ENCODE measurements at places on chromosomes 4 and X. TPM values are rescaled to one million over a fixed set of nuclear protein-coding genes. Genes with fewer than 3 reads are reported as not detected.

DNA sequence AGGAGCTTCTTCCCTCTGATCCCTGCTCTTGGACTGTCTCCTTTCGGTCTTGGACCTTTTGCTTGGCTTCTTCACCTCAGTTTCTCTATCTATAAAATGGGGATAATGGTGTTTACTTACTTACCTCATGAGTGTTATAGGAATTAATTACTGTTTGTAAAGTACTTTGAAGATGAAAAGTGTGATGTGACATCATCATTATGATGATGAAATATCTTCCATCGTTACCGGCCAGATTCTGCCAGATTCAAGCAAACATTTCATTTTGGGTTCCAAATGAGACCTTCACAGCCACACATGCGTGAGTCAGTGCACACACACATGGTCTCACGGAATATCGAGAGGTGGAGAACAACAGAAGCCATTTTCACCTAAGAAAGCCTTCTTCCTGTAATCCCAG is 220.1 kb upstream of the RPL34 start:
- no peak for DNase-seq

Gene JCHAIN
- polyA plus RNA-seq: 0.97 TPM

DNA sequence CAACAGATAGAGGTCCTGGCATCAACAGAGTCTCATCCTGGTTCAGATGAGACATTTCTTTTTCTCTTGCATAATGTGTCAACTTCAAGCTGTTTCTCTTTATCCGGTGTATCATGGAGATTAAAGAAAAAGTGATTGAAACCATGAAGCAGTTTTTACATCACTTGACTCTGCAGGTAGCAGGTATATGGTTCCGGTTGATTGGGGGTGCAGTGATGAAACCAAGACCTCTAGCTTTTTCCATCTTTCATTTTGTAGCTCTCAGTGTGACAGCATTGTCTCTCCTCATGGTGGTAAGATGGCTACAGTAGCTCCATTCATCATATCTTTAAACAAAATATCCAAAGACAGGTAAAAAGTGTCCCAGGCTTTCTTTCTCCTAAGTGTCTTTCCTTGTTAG is 2.4 kb upstream of the HOPX start:
- no peak for DNase-seq

DNA sequence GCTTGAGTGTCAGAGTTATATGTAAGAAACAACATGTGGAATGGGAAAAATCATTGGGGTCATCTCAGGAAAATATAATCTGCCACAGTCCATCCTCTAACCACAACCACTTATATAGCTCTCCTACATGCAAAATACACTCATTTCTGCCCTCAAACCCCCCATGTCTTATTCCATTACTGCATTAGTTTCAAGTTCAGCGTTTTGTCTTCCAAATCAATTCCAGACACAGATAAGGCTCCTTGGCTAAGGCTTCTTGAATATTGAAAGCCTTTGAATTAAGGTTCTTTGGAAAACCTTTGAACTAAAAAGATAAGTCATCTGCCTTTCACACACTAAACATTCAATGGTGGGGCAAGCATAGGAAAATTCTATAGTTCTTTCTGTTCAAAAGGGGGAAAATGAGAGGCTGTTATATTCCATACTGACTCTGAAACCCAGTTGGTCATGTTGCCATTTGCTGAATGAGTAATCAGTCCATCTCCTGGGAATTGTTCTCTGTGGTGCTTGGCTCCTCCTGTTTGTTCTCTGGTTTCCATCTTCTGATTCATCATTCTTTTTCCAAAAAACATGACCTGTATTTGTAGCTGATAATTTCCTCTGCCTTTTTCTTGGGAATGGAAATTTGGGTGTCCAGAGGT is 218.7 kb downstream of the BMPR1B start:
- DNase-seq: no peak

- DNase-seq: no peak
Observed at GRCh38 chr4:147794787-147795413, 63.0 kb downstream of the ARHGAP10 start.

GRCh38 chr4:184162596-184162995 is 55.1 kb downstream of the ENPP6 start:
- no peak for DNase-seq

Gene RASSF6
- polyA plus RNA-seq: 6.0 TPM

DNA sequence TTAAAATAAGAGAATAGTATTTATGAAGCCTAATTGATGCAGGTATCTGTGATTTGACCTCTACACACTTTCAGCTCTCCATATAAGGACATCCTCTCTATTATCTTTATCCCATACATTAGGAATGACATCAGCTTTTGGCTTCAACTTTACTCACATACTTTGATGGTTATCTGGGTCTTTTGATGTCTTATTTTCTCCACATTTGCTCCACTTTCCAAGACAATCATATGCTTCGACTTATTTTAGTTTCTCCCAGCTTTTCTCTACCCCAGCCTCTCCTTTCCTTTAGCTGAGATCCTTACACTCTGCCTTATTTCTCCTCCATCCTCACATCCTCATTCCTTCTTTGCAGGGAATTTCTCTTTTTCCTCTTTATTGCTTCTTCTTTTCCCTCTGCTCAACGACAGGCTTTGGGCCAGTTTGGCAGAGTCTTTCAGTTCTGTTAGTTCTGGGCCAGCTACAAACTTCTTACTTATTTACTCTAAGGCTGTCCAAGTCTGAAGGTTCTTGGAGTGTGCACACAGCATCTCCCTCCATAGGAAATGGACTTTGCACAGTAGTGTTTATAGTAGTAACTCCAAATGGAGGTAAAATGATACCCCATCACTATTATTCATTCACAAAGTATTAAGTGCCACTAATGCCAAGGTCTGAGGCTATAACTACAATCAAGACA is 50.5 kb downstream of the SLC4A4 start:
- DNase-seq: no peak

DNA sequence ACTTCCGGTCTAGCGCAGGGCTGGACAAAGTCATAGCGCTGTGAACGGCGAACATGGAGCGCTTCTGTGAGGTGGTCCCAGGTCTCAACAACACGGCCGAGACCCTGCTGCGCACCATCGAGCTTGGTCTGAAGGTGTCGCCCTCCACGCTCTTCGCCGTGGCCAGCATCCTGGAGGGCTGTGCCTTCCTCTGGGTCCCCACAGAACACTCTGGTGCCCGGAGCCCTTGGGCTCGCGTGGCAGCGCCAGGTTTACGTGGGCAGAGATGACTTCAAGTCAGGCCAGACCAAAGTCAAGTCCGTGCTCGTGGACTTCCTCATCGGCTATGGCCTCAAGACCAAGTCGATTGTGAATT is 128.6 kb downstream of the ANAPC4 start:
- no peak for DNase-seq

DNA sequence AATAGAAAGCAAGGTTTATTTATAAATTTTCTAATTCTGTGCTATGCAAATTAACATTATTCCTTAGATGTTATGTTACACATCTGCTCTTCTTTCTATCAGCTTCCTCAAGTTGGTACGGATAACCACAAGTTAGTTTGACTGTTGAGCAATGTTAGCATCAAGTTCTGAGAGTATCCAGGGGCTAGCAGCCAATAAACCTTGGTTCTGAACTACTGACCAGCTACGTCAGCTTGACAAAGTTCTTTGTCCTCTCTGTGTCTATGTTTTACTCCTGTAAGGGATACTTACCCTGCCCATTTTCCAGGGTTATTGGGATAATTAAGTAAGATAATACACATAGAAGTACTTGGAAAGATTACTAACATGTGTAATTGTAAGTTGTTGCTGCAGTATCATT is 8.1 kb upstream of the TEX13A start:
- no peak for DNase-seq

Gene CISD2
- polyA plus RNA-seq: 55.2 TPM

Gene SORBS2
- polyA plus RNA-seq: 69.6 TPM

GRCh38 chrX:112734290-112734689 is 54.6 kb upstream of the LHFPL1 start:
- DNase-seq: no peak

GRCh38 chrX:2967998-2968909 is 38.1 kb upstream of the ARSH start:
- no peak for DNase-seq

Gene RTL9
- polyA plus RNA-seq: 0.32 TPM

DNA sequence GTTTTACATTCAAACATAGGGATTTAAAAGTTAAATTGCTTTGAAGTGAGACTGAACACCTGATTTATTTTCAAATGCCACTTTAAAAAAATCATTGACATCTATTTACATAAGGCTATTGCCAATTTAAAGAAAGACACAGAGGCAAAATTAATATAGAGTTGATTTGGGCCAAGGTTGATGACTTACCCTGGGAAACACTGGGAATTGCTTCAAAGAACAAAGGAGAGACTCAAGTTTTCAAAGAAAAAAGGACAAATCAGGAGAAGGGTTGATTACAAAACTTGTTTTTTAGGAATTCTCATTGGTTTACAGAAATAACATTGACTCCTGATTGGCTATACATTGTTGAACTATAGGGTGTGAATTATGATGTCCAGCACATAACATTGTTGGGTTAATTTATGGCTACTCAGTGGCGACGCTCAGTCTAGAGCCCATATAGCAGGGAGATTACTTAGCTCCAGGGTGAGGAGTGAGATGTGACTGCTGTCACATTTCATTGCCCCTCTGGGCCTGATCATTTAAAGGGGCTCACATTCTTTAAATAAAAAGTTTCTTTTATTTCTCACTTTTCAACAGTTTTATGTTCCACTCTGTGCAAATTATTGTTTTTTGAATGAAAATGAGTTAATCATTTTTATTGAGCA is 184.6 kb downstream of the SPATA18 start:
- DNase-seq: peak; percentile 71

- no peak for DNase-seq
Observed at GRCh38 chrX:69457756-69458155, 46.4 kb upstream of the NALF2 start.

Gene ADGRL3
- polyA plus RNA-seq: 23.9 TPM

DNA sequence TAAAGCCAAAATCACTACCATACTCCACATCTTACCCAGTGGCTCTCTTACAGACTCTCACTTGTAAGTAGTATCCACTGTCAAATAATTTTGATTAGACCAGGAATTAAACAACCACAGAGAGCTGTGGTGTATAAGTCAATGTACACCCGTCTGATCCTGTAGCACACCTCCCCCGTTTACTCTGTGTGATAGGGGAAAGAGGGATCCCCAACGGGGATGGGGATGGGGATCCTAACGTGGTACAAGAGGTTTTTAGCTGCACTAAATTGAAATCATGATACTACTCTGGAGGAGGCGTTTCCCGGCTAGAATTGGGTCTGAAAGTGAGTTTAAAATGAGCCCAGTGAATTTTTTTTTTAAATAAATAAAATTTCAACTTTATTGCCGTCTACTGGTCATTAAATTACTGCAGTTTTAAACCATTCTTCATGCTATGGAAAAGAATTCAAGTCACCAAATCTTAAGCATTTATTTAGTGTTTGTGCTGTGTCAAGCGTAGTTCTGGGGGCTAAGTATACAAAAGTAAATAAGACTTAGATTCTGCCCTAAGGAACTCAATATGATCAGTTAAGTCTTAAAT is 76.6 kb downstream of the INTS12 start:
- DNase-seq: no peak

- DNase-seq: no peak
Observed at GRCh38 chr4:8108261-8108660, 50.4 kb downstream of the ABLIM2 start.

GRCh38 chr4:4358093-4358854 is 28.6 kb upstream of the NSG1 start:
- no peak for DNase-seq

Gene EXOC1L
- not detected for polyA plus RNA-seq

DNA sequence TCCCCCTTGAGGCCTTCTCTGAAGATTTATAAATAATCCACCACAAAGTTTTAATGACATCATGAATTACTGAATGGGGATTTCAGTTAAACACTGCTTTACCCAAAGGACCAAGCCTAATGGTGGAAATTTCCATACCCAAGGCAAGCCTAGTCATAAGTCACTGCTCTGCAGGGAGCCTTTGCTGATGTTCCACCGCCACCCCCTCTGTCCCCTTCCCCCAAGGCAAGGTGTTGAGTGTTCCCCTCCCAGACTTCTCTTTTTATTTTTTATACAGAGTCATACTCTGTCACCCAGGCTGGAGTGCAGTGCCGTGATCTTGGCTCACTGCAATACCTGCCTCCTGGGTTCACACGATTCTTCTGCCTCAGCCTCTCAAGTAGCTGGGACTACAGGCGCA is 76.4 kb upstream of the FUNDC1 start:
- DNase-seq: no peak

Gene MAML3
- 14.8 TPM for polyA plus RNA-seq

DNA sequence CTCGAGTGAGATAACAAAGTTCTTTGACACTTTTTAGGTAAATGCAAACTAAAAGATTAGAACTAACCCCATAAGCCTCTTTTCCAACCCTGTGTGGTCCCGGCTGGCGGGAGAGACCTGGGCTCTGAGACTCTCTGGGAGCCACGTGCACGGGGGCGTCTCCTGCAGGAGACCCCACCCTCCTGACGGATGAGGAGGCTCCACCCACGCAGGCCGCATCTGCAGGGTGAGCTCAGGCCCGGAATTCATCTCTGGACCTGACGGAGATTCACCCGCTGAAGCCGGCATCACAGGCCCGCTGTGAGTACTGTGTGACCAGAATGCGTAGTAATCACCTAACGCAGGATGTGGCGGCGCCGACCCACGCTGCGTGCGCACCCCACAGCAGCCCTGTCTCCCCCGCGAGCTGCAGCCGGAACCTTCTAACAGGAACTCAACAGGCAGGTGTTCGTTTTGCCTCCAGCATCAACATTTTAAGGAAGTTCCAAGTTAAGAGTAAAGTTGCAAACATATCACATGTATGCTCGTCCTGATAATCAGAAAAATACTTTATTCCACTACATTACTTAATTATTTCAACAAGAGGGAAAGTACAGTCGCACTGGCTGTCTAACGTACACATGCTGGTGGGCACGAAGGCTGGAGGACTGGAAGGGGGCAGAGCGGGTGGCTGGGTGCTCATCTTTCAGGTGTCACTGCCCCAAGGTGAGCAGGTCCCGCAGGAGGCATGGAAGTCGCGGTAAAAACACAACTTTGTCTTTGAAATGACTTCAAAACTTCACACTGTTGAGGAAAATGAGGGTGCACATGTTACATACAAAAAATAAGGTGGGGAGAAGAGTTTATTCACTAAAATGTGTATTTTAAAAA is 44.5 kb downstream of the FGFRL1 start:
- no peak for DNase-seq

- no peak for DNase-seq
Observed at GRCh38 chr4:88582493-88582892, 9.8 kb upstream of the HERC3 start.

Gene ZRSR2
- 15.7 TPM for polyA plus RNA-seq

DNA sequence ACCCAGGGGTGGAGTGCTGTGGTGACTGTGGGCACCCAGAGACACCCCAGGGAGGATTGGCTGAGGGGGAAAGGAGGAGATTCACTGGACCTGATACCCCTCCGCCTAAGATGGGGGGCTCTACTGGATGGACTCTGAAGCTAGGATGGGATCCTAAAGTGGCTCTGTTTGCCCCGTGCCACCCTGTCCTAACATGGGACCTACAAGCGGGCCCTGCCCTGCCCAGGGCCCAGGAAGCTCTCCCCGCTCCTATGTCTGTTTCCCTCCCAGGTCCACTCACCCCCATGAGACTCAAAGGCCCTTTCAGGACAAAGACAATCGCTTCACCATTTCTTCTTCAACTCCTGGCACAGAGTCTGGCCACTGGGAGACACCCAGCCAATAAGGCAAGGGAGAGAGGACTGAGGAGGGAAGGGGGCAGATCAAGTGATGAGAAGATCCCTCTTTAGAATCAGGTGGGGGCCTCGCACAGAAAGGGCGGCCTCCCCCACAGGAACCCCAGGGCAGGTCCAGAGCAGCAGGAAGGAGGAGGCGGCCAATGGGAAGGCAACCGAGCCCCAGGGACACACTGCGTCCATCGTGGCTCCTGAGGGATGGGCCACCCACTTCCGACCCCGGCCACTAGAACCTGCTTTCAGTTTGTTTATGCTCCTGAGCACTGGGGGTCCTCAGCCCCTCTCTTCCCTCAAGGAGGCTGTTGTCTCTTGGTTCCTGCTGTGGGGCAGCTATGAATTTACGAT is 155.4 kb downstream of the AFAP1 start:
- DNase-seq: no peak

Data from left renal cortex interstitium (tissue), 4 donors.